ENCODE measurements at places on chromosomes 3 and 15. TPM values are rescaled to one million over a fixed set of nuclear protein-coding genes. Genes with fewer than 3 reads are reported as not detected.

APOD gene
- total RNA-seq: 7.9 TPM

CAMKV gene
- not detected for total RNA-seq

CTXN2 gene
- not detected for total RNA-seq

CFAP100 gene
- total RNA-seq: not detected

CYP11A1 gene
- total RNA-seq: not detected

CCR8 gene
- total RNA-seq: not detected

TMEM207 gene
- not detected for total RNA-seq

CLDN18 gene
- not detected for total RNA-seq

RTP4 gene
- total RNA-seq: not detected

CAV3 gene
- total RNA-seq: not detected

IFRD2 gene
- total RNA-seq: 39.0 TPM

LINGO1 gene
- total RNA-seq: not detected

SLC51B gene
- total RNA-seq: 0.65 TPM
